NCI-H187 (cell line): ENCODE measurements at places on chromosomes 11 and 22.

GRCh38 chr11:29032384-29033149, 924.4 kb downstream of the METTL15 start:
- no peak for DNase-seq

- no peak for DNase-seq
Measured at GRCh38 chr22:32712644-32713355, 88.7 kb upstream of the TIMP3 start.

- DNase-seq: no peak
Measured at GRCh38 chr11:86156397-86156955, 87.6 kb upstream of the PICALM start.

GRCh38 chr22:28015046-28015425, 96.0 kb upstream of the PITPNB start:
- DNase-seq: no peak

DNA sequence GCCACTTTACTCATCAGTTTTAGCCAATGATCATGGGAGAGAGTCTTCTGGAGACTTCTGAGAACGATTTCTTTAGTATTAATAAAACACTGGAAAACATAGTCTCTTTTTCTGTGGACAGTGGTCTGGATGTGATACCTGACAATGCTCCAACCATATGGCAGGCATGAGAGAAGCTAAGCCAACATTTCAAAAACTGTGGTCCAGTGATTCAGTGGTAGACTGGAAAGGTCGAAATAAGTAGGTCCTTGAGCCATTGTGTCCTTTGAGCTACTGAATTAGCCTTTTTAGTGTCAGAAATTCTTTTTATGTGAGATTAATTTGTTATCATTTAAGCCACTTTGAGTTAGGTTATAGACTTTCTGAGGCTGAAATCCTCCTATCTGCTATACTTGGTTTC, 197.7 kb upstream of the CTSC start:
- no peak for DNase-seq

- no peak for DNase-seq
Measured at GRCh38 chr11:59510941-59511589, at the start of gene OR4D9. OR4D9 (plus strand) TSS chr11:59511539; CDS start chr11:59514913, 3,374 bp downstream.

DNA sequence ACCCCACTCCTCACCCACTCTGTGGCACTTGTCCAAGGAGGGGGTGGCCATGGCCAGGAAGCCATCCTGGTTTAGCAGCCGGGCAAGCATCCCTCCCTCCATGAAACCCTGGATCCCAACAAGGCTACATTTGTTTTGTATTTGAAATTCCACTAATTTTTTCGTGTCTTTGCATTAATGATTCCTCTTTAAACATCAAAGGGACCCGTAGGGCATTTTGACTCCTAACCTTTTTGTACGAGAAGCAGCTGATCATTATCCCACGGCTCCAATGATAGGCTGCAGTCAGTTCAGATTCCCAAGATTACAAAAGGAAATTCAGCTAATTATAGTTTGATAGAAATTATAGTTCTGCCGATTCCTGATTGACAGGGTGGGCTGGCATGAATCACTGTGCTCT, 10.7 kb downstream of the MYEOV start:
- DNase-seq: no peak

DNA sequence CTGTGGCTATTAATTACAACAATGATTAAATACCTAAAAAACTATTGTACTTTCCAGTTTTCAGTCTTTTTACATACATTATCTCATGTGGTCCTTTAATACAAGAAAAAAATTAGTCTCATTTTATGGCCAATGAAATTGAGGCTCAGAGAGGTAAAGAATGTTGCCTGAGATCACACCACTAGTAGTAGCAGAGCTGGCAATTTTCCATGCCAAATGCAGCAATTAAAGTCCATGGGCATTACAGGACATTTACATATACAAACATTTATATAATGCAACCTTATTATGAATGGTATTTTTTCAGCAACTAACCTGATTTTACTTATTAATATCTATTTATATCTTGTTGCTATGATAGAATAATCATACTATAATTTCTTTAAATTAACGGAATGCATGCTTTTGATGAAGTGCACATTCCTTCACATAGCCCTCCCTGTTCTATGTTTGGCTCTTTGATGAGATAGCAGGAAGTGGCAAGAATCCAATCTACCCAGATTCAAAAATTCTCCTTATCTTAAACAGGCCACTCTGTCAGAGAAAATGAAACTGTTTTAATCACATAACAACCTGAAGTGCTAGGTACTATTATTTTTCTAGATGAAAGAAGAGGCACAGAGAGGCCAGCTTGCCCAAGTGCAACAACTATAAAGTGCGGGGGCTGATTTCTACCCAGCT, 120.9 kb upstream of the LDLRAD3 start:
- DNase-seq: no peak

GRCh38 chr11:17898782-17899181, 114.1 kb downstream of the SERGEF start:
- DNase-seq: no peak

DNA sequence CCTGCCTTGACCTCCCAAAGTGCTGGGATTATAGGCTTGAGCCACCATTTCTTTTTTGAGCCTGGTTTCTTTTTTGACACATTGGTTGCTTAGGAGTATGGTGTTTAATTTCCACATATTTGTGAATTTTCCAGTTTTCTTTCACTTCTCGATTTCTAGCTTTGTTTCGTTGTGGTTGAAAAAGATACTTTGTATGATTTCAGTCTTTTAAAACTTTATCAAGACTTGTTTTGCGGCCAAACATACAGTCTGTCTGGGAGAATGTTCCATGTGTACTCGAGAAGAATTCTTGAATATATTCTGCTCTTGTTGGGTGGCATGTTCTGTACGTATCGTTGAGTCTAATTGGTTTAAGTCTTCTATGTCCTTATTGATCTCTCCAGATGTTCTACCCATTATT, 20.8 kb downstream of the SHANK3 start:
- DNase-seq: no peak

GRCh38 chr11:120805960-120806555, 217.8 kb upstream of the TBCEL start:
- DNase-seq: no peak

DNA sequence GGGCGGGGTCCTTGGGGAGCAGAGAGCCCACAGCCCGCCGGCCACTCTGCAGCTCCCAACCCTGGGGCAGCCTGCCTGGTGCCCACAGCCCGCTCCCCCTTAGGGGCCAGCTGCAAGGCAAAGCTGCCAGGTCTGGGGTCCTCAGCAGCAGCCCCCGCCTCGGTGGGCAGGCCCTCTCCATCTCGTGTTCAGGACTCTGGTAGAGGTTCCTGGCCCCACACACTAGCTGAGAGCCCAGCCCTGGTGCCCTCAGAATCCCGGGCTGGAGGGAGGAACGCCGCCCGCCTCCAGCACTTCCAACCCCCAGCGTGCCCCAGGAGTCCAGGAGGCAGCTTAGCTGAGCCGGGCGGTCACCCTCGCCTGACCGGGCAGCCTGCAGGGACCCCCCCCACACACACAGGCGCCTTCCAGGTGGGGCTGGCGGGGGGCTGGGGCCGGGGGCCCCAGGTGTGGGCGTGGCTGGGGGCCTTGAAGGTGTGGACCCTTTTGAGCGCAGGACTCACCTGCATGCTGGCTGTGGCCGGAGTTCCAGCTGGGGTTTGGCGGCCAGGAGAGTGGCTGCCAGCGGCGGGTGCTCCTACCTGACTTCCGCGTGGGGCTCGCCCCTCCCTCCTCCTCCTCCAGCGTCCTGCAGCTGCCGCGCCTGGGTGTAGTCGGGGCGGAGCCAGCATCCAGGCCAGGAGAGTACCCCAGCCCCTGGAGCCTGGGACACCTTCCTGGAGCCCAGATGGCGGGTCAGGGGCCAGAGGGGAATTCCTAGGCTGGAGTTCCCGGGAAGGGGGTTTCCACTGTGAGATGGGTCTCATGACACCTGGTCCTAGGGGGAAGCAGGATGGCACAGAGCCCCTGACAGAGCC, at the start of gene ANO9:
TSS of gene ANO9 (minus strand) at position 594 of the 857 bp plus-strand sequence. CDS start at position 509, 85 bp downstream.
- DNase-seq: peak; percentile 84

GRCh38 chr11:93493252-93493897, 49.8 kb downstream of the SMCO4 start:
- DNase-seq: no peak

GRCh38 chr11:112961146-112961668, at the start of gene NCAM1:
NCAM1 (plus strand) TSS chr11:112961420.
- peak; percentile 97 for DNase-seq

GRCh38 chr11:131219646-131220045, 150.8 kb upstream of the NTM start:
- no peak for DNase-seq

DNA sequence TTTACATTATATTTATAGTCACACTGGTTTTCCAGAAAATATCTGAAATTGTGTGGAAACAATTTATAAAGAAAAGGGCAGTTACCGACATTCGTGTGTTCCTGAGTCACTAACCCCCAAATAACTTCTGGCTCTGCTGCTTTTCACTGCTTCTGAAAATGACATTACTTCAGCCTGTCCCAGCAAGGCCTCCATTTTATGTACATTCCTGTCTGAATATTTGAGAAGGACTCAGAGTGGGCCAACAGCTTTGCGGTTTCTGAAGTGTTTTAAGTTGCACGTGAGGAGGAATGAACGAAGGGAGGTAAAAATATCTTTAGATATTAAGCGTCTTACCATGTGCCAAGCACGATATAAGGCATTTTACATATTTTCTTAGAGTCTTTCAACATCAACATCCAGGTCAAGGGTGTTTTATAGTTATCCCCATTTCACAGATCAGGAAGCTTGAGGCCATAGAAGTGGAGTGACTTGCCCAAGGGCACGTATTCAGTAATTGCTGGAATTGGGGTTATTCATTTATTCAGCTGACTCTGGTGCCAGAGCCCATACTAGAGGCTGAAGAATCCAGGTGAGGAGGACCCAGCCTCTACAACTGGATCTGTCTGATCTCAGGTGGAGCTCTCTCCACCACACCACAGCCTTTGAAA, 30.8 kb upstream of the WNT11 start:
- DNase-seq: no peak

GRCh38 chr11:130120045-130120444, 39.5 kb upstream of the ST14 start:
- DNase-seq: no peak

- DNase-seq: no peak
Measured at GRCh38 chr22:48642550-48642949, 1185.1 kb downstream of the BRD1 start.

GRCh38 chr11:3223932-3224381, 5.3 kb upstream of the MRGPRG start:
- no peak for DNase-seq

GRCh38 chr11:19087658-19088057, 27.1 kb upstream of the MRGPRX2 start:
- no peak for DNase-seq

- DNase-seq: no peak
Measured at GRCh38 chr11:35792148-35792845, 129.7 kb downstream of the TRIM44 start.

- no peak for DNase-seq
Measured at GRCh38 chr11:501001-501682, 5.9 kb downstream of the RNH1 start.

DNA sequence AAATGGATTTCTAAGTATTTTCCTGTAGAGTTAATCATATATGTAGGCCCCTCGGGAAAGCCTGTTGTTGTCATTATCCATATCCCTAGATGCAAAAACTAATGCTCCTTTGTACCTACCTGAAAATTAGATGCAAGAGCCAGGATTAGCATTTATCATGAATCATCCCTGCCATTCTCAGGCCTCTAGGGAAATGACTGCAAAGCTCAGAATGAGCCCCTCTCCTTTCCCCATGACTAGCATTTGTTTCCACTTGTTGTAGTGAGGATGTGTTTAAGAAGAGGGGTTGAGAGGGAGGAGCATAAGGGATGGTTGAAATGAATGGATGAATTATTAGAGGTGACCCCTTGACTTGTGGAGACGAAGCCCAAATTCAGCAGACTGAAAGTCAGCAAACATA, 537.9 kb downstream of the NTM start:
- no peak for DNase-seq
